Vagina (tissue), 2 donors: ENCODE measurements at places on chromosomes 16 and 17.

GRCh38 chr17:31838636-31839225, 20.3 kb downstream of the COPRS start:
- no peak for DNase-seq

GRCh38 chr17:65987988-65988387, 203.9 kb downstream of the CEP112 start:
- no peak for DNase-seq

DNA sequence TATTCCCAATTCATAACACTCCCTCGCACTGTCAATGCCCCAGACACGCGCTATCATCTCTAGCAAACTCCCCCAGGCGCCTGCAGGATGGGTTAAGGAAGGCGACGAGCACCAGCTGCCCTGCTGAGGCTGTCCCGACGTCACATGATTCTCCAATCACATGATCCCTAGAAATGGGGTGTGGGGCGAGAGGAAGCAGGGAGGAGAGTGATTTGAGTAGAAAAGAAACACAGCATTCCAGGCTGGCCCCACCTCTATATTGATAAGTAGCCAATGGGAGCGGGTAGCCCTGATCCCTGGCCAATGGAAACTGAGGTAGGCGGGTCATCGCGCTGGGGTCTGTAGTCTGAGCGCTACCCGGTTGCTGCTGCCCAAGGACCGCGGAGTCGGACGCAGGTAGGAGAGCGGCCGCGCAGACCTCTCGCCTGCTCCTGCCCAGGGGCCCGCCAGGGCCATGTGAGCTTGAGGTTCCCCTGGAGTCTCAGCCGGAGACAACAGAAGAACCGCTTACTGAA, at the start of gene GRN:
Gene GRN, plus strand, starts transcription at position 364 of the 515 bp plus-strand sequence. CDS start 3,863 bp downstream, outside the sequence.
- DNase-seq: peak; percentile 99

DNA sequence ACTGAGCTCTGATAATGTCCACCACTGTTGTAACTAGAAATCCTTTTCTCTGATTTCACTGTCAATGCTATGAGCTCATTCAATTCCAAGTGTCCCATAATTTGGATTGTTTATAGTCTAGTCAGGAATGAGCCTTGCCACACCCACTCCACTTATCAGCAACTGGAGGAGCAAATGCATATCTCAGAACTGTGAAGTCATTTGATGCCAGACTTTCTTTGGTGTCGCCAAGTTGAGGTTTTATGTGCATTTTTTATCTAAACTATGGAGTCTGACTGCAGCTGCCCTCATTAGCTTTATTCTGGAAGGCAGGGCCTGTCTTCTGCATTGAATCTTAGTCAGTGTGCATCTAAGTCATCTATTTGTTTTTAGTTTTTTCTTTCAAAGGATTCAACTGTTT, 361.3 kb downstream of the PMP22 start:
- DNase-seq: no peak

- DNase-seq: no peak
These were observed 196.0 kb downstream of the RBFOX3 start for GRCh38 chr17:79414793-79415211.

DNA sequence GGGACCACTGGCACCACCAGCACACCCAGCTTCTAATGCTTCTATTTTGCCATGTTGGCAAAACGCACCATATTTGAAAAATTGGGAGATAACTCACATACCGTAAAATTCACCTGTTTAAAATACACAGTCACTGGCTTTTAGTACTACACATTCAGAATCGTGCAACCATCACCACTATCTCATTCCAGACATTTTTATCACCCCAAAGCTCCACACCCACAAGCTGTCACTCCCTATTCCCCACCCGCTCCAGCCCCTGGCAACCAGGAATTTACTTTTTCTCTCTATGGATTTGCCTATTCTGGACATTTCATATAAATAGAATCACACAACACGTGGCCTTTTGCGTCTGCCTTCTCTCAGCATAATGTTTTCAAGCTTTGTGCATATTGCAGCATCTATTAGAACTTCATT, 25.0 kb downstream of the PPL start:
- DNase-seq: no peak

- DNase-seq: no peak
These were observed 252.9 kb upstream of the XYLT1 start for GRCh38 chr16:17723531-17724134.

DNA sequence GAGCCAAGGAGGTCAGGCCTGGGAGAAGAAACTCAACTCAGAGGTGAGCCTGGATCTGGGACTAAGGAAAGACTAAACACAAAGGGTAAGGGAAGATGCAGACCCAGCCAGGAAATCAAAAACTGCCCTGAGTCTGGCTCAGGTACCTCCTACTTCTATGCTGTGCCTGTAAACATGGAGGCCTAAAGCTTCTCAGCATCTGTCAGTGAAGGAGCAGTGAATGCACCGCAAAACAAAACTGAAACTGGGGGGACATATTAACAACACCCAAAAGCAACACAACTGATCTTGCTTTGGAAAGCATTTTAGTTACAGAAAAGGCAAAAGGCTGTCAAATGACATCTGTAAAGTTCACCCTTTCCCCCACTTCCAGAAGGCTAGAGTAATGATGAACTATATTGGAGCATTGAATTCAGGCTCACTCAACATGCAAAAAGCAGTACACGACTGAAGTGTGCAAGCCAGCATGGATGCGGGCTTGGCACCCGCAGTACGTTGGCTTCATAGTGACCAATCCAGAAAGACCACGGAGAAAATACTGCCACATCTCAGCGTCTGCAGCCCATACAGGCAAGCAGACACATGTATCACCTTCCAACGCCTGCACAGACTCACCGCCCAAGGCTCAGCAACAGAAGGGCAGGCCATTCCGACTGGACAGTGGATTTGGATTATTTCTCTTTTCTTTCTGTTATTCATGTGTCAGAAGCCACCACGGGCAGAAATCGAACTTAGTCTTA, 3.8 kb downstream of the TBC1D16 start:
- DNase-seq: no peak

GRCh38 chr17:77045441-77046041, 95.2 kb upstream of the SEC14L1 start:
- no peak for DNase-seq
